ENCODE measurements at places on chromosomes 1 and 21.

- DNase-seq = no peak
Observed at GRCh38 chr1:9594471-9595155, 5.9 kb downstream of the TMEM201 start.

GRCh38 chr1:153058154-153058553, 842 bp upstream of the SPRR2A start:
- DNase-seq = no peak

DNA sequence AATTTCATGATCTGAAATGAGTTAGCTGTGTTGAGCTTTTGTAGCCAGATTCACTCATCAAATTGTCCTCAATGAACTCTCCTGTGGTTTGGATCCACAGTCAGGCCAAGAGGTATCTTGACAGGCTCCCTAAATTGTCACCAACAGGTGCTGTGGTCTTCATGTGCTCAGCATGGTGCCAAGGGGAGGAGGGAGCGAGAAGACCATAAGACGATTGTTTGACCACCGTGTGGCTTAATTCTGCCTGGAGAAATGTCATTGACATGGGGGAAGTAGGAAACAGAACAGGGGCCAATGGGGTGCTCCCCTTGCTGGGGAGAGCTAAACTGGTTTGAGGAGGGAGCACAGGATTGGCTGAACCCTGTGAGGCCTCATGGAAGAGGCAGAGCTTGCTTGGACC, 219.3 kb downstream of the KCNJ6 start:
- no peak for DNase-seq

DNA sequence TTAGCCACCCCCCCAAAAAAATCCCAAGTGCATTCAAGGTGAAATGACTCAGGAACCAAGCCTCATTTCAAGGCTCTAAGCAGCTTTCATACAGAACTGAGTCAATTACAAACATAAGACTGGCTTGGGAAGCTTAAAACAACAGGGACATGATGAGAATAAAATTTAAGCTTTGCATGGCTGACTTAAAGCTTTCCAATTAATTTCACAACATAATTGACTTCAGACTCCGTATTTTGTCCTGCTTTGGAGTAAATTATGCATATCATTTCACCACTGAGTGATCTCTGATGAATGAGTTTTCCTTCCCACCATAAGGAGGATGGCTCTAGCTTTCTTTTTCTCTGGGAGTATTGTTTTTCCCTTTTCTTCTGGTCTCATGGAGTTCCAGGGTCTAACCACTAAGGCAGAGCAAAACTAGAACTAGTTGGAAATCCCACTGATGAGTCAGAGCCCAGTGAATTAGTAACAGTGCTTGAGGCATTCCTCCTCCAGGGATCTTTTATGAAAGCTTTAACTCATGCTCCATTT, 72.8 kb downstream of the XCL2 start:
- DNase-seq = no peak

DNA sequence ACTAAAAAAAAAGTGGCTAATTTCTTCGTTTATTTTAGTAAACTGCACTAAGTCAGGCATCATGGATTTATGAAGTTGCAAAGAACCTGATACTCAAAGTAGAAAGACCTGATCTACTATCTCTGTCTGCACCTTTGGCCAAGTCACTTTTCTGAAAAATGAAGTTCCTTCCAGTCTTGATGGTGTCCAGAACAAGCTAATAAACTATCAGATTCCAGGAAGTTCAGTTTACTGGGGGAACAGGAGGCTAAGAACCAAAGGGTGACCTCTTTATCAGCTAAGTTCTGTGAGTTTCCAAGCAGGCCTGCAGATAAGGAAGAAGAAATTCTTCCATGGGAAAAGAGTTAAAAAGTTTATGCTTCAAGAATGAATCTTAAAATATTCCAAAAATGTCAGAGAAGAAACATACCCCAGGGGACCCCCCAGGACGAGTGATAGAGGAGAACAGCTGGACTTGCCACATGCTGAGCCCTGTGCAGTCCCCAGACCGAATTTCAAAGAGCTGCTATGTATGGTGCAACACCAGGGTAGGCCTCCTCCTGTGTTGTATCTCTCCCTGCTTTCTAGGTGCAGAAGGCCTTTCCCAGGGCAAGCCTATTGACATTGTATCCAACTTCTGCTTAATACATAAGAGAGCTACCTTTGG, 72.8 kb upstream of the FGGY start:
- no peak for DNase-seq

DNA sequence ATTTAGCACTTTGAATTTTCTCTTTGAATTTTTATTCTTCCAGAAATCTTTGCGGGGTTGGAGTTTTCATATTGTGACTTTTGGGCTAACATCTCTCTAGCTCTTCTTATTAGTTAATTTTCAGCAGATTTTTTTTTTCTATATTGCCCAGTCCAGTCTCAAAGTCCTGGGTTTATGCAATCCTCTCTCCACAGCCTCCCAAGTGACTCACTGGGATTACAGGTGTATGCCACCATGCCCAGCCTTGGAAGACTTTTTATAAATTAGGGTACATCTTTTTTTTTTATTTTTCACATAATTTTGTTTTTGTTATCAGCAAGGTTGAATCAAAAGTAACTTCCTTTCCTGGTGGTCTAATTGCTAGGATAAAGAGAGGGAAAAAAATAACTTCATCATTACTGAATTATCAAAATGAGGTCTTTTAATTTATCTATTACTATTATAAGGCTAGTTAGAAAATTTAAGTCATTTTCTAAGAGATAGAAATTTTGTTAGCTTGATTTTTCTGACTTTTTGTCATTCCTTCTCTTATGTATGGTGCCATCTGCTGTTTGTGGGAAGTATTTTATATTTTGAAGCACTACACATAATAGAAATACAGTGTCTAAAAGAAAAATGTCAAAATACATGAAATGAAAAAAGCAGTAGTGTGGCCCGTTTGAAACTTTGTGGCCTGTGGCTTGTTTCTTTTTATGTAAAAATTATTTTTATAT, 273.4 kb upstream of the CACYBP start:
- peak; percentile 35 for DNase-seq

DNA sequence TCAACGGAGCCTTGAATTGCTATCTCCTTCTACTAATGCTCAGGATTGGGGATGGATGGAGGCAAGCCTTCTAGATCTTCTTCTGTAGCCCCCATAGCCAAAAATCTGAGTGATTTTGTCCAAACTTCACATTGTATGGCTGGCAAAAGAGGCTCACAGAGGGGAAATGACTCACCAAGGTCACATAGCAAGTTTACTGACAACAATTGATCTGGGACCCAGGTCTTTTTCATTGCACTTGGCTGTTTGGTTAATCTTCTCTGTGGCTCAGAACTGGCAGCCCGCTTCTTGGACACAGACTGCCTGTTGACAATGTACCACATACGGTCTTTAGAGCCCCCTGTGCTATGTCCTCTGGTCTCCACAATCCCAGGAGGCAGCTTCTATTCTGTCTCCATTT, 3.0 kb upstream of the LACTBL1 start:
- no peak for DNase-seq

- DNase-seq = no peak
Observed at GRCh38 chr1:205767248-205767647, 8.0 kb downstream of the RAB29 start.

GRCh38 chr21:40047211-40047610, 180.0 kb downstream of the PCP4 start:
- DNase-seq = no peak

- no peak for DNase-seq
Observed at GRCh38 chr1:174713796-174714195, 266.0 kb downstream of the GPR52 start.

Data from GM06990 (cell line).